ENCODE measurements at places on chromosomes 1 and 21.

DNA sequence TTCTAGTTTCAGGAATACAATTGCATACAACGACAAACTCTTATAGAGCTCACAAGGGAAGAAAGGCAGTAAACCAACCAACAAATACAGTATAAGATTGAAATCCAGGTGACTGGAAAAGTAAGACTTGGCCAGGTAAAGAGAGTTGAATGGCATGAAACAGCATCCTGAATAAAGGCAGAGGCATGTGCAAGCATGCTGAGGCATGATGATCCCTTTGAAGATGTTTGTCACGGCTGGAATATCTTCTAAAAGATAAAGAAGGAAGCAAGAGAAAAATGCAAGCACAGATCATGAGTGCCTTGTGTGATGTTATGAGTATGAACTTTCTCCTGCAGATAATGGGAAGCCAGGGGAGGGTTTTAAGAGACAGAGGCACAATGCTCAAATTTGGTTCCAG lies 83.3 kb upstream of the SPATA6 start:
- DNase-seq = no peak

- no peak for DNase-seq
Measured at GRCh38 chr1:110011527-110012041, 22.8 kb upstream of the STRIP1 start.

- DNase-seq = no peak
Measured at GRCh38 chr1:24102961-24103360, 9.0 kb downstream of the MYOM3 start.

DNA sequence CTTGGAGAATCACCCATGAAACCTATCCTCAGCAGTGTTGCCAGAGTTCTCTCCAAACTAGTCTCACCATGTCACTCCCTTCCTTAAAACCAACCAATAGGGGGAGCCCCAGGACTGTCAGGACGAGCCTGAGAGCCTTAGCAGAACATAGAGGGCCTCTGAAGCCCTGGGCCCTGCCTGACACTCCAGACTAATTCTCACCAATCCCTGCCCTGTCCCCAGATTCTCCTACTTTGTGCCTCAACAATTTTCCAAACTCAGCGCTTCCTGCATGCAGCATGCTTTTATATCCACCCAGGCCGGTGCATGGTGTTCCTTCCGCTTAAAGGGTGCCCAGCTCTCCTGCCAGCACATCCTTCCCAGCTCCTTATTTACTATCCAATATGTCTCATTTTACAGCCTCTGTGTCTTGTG lies 42.7 kb downstream of the HSD3B1 start:
- DNase-seq = no peak

GRCh38 chr1:57124768-57125446 lies 159.1 kb upstream of the C8B start:
- no peak for DNase-seq

GRCh38 chr1:53110370-53111072 lies 31.9 kb downstream of the SLC1A7 start:
- DNase-seq = no peak

GRCh38 chr21:22352088-22352487 lies 1353.9 kb downstream of the NCAM2 start:
- DNase-seq = no peak

- no peak for DNase-seq
Measured at GRCh38 chr1:210159211-210159610, 73.4 kb upstream of the SERTAD4 start.

GRCh38 chr1:207619871-207620542 lies 24.9 kb upstream of the CR1L start:
- DNase-seq = no peak

- DNase-seq = no peak
Measured at GRCh38 chr1:198387587-198387986, 152.9 kb downstream of the ATP6V1G3 start.

DNA sequence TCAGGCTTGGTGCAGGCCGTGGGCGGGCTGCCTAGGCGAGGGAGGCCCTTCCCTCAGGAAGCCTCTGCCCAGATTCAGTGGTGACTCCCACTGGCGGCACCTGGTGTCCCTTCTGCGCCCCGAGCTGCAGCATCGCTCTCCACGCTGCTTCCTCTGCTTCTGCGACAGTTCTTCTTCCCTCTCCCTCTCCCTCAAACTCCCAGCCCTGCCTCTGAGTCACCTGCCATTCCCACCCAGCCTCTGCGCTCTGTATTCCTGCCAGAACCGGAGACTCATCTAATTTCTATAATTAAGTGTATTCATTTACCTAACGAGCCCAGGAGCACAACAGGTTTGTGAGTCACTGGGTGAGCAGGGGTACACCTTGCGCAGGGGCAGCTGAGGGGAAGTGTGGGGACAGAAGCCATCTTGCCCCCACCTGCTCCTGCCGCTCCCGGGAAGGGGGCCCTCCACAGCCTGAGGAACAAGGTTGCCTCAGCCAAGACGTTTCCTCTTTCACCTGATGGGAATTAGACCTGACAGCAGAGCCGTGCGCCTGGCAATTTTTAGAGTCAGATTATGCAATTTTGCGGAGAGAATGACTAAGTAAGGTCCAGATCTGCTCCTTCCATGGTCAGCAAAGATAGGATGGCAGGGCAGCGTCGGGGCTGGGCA lies 19.4 kb downstream of the KCNC4 start:
- DNase-seq = no peak

DNA sequence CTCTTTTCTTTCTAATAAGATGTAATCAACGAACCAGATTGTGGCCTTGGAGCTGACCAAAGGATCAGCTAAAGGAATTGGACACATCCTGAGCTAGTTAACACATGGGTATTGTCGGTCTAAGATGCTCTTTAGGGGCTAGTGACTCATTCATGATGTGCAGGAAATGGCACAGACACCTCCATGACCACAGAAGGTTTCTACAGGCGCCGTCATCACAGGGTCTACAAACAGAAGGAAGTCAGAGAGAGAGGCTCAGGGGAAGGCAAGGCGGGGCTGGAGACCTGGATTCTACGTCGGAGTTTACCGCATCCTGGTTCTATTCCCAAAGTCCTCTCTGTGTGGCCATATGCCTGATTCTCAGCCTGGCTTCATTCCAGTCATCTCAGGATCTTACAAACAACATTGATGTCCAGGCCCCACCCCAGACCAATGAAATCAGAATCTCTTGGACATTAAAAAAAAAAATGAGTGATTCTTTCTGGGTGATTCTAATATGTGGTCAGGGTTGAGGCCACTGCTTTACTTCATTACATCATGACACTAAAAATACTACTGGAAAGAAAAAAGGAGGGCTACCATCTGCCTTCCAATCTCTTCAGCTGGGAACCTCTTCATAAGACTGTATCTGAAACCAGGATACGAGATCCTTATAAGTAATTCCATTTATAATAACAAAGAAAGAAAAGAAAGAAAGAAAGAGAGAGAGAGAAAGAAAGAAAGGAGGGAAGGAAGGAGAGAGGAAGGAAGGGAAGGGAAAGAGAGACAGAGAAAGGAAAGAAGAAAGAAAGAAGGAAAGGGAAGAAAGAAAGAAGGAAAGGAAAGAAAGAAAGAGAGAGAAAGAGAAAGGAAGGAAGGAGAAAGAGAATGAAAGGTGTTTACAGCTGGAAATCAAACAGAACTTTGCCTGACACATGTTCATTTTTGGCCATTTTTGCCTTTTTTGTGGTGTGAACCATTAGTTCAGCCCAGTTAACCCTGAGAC lies 11.6 kb upstream of the KCNJ15 start:
- peak; percentile 19 for DNase-seq

- DNase-seq = no peak
Measured at GRCh38 chr1:61186753-61187152, 104.4 kb downstream of the NFIA start.

GRCh38 chr1:232473324-232473723 lies 156.6 kb downstream of the SIPA1L2 start:
- no peak for DNase-seq

- DNase-seq = no peak
Measured at GRCh38 chr1:111734856-111735255, 4.3 kb downstream of the INKA2 start.

GRCh38 chr1:181486098-181486420 lies 2.7 kb downstream of the CACNA1E start:
- no peak for DNase-seq

DNA sequence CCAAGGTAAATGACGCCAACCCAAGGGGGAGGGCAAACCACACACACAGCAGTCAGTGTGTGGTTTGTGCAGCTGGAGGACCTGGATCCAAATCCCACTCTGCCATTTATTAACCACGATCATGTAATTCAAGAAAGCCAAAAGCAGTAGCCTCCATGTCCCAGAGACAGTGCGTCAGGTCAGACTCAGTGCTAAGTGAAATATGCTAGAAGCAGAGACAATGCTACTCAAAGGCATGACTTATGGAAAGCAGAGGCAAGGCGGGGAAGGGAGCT lies 13.6 kb downstream of the TTC39A start:
- no peak for DNase-seq

GRCh38 chr1:201447903-201448871 lies 20.8 kb downstream of the PHLDA3 start:
- peak; percentile 16 for DNase-seq

DNA sequence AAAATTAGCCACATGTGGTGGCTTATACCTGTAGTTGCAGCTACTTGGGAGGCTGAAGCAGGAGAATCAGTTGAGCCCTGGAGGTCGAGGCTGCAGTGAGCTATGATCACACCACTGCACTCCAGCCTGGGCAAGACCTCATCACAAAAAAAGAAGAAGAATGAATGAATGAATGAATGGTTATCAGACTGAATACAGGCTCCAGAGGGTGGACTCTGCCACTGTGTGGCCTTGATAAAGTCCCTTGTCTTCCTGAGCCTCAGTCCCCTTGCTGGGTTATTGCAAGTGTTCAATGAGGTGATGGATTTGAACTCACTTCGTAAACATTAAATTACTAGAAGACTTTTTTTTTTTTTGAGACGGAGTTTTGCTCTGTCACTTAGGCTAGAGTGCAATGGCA lies 24.7 kb downstream of the SHISAL2A start:
- DNase-seq = no peak

DNA sequence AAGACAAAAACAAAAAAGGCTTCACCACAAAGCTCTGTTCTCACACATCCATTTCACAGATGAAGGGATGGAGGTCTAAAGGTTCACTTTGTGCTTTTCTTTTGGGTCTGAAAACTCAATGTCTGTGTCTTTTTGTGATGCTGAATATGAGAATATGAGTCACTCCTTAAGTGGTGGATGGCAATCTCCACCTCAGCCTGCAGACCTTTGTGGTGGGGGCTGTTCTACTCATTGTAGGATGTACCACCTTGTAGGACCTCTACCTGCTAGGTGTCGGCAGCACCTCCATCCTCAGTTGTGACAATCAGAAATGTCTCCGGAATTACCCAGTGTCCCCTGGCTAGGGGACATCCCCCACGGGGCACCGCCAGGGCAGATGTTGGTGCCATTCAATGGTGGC lies 42.8 kb downstream of the UBASH3A start:
- no peak for DNase-seq

GRCh38 chr1:98104289-98104688 lies 183.5 kb upstream of the DPYD start:
- no peak for DNase-seq
